ENCODE measurements at places on chromosomes 3 and 15. TPM values are rescaled to one million over a fixed set of nuclear protein-coding genes. Genes with fewer than 3 reads are reported as not detected.

DNA sequence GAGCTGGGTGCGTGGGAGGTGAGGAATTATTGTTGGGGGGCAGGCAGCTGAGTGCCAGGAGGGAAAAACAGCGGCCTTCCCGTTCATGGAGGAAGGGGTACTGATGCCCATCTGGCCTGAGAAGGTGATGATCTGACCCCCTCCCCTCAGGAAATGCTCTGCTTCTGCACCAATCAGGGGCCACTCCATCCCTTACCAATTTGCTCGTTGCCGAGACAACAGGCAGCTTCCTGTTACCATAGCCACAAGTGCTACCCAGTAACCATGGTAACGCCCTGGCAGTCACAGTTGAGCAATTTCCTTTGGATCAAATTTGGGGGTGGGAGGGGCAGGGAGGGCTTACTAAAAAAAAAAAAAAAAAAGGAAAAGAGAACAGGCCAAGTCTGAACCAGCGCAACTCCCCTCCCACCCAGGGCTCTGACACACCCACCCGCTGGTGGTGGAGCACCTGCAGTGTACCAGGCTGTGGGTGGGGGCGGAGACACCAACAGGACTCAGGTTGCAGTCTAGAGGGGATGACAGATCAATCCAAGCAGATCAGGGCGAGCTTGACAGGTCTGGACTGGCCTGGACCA, 13.7 kb downstream of the CELF6 start:
- DNase-seq = peak; percentile 42

Gene HTR3E
- not detected for total RNA-seq

Gene SLC33A1
- 29.3 TPM for total RNA-seq

Gene MASP1
- total RNA-seq = 6.3 TPM

DNA sequence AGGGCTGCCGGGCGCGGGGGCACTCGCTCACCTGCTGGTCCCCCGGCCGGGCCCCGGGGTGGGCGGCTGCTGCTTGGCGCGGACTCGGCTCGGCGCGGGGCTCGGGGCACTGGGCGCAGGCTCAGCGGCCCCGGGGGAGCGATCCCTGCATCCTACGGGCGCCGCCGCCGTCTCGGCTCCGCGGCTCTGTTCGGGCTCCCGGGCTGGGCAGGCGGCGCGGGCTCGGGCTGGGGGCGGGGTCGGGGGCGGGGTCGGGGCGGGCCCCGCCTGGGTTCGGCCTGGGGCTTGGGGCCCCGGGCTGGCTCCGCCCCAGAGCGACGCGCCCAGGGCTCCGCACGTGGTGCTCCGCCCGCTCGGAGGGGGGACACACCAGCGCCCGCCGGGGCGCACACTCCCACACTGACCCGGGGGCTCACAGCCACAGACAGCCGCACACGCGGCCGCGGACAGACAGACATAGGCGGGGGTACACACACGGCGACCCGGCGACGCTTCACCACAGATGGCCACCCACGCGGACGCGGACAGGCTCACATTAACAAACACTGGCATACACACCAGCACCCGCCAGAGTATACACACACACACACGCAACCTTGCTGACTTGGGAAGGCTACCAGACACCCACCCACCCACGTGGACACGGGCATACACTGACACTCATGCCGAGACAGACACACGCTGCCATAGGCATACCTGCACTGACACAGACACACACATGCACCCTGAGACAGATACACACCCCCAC, at the start of gene SCN5A:
Gene SCN5A, minus strand, starts transcription at position 188 of the 748 bp plus-strand sequence. CDS start 16,380 bp downstream, outside the sequence.
- DNase-seq = no peak

Gene SPESP1
- total RNA-seq = 2.0 TPM

GRCh38 chr3:122975163-122975923, 52.2 kb downstream of the SEMA5B start:
- DNase-seq = no peak

DNA sequence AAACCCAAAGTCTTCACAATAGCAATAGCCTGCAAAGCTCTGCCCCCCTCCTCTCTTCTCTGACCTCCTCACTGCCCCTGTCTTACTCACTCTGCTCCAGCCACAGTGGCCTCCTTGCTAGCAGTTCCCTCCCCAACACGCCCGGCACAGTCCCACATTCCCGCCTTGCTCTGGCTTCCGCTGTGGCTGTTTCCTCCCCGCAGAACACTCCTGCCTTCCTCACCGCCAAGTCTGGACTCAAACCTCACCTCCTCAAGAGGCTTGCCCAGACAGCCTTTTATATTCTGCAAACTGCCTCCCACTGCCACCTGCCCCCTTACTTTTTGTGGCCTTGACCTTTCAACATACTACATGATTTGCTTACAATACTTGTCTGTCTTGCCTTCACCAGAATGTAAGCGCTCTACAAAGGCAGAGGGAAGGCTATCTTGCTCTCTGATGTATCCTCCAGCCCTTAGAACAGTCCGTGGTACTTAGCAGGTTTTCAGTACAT, 406 bp upstream of the MPI start:
- DNase-seq = peak; percentile 69

Gene CD200
- total RNA-seq = 23.8 TPM

DNA sequence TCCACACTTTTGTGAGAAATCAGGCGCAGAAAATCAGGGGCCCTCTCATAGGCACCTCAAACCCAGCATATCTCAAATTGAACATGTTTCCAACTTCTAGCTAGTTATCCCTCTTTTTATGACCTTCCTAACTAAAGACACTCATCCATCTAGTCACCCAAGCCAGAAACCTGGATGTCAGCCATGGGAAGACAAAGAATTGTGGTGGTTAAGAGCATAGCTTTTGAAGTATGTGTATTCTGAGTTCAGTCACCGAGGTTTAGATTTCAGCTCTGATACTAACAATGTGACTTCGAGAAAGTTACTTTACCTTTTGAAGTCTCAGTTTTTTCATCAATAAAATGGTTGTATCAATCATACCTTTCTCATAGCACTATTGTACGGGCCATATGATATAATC, 495.5 kb downstream of the NLGN1 start:
- no peak for DNase-seq

GRCh38 chr15:61534986-61535385, 305.9 kb upstream of the RORA start:
- no peak for DNase-seq

Gene ECT2
- total RNA-seq = 11.9 TPM

Gene PTX3
- total RNA-seq = 4.2 TPM

DNA sequence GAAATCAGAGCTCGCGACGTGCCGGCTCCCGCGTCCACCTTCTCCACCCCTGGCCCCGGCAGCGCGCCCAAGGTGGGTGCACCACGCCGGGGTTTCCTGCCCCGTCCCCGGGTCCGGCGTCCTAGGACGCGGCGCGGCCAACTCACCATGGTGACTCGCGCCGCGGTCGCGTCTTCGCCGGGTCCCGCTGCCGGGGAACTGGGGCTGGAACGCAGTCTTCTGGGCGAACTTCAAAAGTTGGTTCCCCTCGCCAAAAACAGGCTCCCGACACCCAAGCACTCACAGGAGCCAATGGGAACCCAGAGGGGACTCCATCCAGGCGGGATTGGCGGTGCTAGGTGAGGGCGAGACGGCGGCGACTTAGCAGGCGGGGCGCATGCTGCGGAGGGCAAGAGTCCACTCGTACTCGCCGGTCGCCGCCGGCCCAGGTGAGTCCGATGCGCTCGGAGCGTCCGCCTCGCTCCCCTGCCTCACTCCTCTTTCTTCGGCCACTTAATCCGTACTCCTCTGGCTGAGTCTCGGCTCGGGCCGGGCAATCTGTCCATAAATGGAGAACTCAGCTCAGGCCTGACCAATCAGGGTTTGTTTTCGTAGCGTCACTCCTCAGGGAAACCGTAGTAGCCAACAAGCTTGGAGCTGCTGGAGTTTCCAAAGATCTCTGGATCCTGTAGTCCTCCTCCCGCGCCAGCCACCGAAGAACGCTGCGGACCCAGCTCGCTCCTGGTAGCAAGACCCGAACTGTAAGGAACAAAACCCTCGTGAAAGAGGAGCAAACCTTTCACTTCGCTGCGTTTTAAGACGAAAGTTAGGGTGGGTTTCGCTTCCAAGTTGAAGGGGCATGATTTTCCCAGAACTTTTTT, at the start of gene MYO1E:
Gene MYO1E, minus strand, starts transcription at position 520 of the 860 bp plus-strand sequence. Its CDS starts 371 bp downstream, at position 149.
- DNase-seq = peak; percentile 91

GRCh38 chr3:14412831-14413380, 10.5 kb downstream of the SLC6A6 start:
- DNase-seq = no peak

- no peak for DNase-seq
Measured at GRCh38 chr15:57301307-57301706, 75.0 kb upstream of the CGNL1 start.

Gene GNB4
- 67.3 TPM for total RNA-seq

GRCh38 chr15:94456226-94456625, 224.9 kb downstream of the MCTP2 start:
- no peak for DNase-seq

Gene ERC2
- total RNA-seq = 1.7 TPM

DNA sequence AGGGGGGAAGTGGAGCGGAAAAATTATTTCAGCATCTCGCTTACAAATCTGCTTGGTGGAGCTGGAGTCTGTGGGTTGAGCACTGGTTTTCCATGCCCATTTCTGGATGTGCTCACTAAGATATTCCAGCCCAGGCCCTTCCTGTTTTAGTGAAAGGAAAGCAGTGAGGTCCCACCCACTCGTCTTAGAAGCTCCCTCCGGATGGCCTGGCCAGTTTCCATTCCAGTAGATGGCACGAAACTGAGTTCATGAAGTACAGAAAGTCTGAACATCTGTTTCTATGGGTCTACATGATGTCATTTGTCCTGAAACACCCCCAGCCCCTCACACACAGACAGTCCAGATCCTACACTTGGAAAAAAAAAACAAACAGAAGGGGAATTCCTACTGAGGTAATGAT, 31.9 kb upstream of the THSD4 start:
- no peak for DNase-seq

Gene ROPN1
- total RNA-seq = not detected

GRCh38 chr3:169694117-169694516, 30.6 kb upstream of the MECOM start:
- DNase-seq = no peak

Gene STXBP5L
- total RNA-seq = 1.4 TPM

GRCh38 chr3:57386307-57386706, 93.8 kb upstream of the ASB14 start:
- DNase-seq = no peak

- no peak for DNase-seq
Measured at GRCh38 chr3:120196333-120196732, 88.7 kb downstream of the GPR156 start.

DNA sequence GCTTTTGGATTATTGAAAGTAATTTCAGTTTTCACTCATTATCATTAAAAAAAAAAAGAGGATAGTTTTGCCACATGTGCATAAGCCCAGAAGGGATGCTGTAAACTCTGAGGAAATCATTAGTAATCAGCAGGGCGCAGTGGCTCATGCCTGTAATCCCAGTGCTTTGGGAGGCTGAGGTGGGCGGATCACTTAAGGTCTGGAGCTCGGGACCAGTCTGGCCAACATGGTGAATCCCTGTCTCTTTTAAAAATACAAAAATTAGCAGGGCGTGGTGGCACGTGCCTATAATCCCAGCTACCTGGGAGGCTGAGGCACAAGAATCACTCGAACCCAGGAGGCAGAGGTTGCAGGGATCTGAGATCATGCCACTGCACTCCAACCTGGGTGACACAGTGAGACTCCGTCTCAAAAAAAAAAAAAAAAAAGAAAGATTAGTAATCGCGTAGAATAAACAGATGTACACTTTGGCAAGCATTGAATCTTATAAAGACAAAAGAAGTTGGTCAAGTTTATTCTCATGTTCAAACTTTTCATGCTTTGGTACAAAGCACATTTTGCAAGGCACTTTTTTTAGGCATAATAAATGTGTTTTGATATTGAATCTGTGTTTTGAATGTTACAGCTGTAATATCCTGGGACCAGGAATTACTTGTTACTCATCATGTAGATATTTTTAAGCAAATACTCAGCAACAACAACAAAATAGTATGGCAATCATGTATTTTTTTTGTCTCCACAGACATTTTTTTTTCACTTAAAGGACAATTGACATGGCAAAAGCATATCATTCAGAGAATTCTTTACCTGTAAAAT, 93.2 kb upstream of the AGTR1 start:
- no peak for DNase-seq

Gene P2RY13
- total RNA-seq = 3.7 TPM

- no peak for DNase-seq
Measured at GRCh38 chr3:128537091-128537703, 44.2 kb upstream of the GATA2 start.

Gene GABRR3
- not detected for total RNA-seq

DNA sequence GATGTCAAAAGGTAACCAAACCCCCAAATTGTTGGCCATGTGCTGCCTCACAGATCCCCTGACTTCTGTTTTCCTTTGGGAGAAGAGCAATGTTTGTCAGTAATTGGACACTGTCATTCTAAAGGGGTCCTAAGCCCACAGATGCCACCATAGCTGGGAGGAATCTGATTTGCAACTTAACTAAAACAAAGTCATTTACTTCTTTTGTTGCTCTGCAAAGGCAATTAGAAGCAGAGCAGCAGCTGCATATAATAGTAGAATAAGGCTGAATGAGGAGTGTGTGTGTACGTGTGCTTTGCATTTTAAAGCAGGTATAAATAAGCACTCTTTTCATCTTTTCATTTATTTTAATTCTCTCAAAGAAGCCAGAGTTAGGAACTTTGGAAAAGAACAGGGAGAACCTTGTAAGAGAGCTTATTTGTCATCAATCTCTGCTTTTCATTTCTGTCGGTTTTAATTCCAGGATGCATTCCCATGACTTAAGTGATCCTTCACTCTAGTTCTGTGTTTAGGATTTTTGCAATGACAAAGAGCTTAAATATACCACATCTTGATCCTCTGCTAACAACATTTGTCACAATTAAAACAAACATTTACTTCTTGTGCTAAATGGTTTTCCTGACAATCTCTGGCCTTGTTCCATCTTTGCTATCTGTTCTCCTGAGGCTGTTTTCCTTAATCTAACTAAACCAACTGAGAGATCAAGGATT, 530.2 kb upstream of the CBLB start:
- DNase-seq = no peak

Gene ADGRG7
- not detected for total RNA-seq

DNA sequence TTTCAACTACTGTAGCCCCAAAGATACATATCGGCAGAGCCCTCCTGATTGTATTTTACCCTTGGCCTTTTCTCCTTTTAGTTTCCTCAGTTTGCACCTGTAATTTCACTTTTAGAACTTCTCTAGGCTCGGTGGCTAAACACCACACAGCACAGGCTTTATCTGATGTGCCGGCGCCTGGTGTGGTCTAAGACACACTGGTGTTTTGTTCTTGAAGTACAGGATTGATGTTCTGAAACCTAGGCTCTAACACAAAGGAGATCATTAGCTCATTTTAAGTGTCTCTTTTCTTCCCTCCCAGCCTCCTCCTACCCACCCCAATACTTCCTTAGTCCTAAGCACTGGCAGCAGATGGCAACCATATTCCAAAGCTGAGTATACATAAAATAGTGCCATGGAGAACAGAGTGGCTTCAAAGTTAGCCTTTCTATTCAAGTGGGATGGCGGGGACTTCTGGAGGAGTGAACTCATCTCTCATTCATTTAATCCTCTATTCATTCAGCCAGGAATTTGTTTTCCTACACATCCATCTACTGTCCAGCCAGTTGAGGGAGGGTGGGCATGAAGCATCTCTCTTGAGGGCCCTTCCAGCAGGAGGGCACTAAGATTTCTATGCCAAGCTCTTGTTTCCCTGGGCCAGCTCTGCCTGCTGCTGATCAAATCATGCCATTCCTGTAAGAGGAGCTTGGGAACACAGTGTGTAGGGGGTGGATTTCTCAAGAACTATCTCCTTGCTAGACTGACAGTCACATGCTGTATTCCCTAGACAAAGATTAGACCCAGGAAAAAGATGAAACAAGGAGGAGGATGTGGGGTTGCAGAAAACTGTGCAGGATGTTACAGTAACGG, 71.2 kb downstream of the TIGIT start:
- no peak for DNase-seq

- no peak for DNase-seq
Measured at GRCh38 chr3:125125821-125126245, 70.0 kb upstream of the HEG1 start.

- peak; percentile 77 for DNase-seq
Measured at GRCh38 chr3:171306631-171307030, 153.6 kb downstream of the TNIK start.

Gene ZDHHC3
- 85.1 TPM for total RNA-seq

Measured in sciatic nerve (tissue), 2 donors.